GOT3 (cell line): ENCODE measurements at places on chromosomes 11 and 22.

DNA sequence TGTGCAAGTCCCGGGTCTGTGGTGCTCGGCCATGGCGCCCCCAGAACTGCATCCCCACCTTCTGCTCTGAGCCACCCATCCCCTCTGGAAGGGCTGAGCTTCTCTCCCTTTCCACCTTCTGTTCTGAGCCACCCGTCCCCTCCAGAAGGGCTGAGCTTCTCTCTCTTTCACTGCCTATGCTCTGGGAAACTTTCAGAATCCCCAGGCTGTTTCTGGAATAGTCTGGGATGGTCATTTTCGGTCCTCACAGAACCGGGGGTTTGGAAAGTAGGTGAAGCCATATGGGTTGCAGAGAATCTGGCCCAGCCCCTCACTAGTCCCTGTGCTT lies 3.4 kb upstream of the BID start:
- DNase-seq: no peak

GRCh38 chr22:16957781-16958180 lies 50.2 kb downstream of the GAB4 start:
- DNase-seq: no peak

DNA sequence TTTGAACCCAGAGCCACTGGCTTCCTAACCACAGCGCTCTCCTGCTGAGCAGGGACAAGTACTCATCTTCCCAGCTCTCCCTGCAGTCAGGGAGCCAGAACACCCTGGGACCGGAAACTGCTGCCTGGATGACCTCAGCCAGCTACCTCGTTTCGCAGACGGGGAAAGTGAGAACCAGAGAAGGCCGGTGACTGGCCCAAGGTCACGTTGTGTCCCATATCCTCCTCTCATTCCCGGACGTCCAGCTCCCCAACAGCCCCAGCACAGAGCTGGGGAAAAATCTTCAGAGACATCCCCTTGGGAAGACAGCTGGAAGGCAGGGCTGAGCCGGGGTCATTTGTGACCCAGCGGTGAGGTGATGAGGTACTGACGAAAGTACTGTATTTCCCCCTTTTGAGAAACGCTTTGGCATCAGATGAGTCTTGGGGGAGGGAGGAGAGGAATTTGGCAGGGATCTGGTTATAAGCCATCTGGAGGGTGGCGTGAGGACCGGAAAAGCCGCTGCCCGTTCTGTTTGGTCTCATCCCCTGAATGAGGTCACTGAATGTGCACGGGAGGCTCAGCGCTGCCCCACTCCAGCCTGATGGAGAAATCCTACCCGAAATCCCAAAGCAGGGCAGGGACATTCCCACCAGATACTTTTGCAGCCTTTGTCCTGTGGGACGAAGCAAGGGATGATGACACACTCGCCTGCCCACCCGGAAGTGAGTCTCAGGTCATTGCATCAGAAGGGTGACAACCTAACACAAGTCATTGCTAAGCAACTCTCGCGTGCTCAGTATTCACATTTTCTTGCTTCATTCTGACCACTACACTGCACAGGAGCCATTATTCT lies 41.1 kb downstream of the LIF start:
- DNase-seq: peak; percentile 85

DNA sequence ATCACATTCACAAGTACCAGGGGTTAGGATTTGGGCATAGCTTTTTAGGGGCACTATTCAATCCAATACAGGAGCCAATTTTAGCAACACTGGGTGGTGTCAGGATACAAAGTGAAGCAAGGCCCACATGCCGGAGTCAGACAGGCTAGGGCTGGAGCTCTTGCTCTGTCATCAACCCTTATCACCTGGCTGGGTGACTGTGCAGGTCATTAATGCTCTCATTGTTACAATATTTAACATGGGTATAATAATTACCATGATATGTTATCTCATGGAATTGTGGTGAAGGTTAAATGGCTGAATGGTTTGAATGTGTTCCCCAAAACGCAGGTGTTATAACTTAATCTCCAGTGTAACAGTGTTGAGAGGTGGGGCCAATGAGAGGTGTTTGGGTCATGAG lies 143.3 kb upstream of the THY1 start:
- DNase-seq: no peak

GRCh38 chr11:83054904-83055380 lies 16.8 kb downstream of the RAB30 start:
- no peak for DNase-seq

GRCh38 chr11:14414470-14415461 lies 55.8 kb upstream of the RRAS2 start:
- no peak for DNase-seq

DNA sequence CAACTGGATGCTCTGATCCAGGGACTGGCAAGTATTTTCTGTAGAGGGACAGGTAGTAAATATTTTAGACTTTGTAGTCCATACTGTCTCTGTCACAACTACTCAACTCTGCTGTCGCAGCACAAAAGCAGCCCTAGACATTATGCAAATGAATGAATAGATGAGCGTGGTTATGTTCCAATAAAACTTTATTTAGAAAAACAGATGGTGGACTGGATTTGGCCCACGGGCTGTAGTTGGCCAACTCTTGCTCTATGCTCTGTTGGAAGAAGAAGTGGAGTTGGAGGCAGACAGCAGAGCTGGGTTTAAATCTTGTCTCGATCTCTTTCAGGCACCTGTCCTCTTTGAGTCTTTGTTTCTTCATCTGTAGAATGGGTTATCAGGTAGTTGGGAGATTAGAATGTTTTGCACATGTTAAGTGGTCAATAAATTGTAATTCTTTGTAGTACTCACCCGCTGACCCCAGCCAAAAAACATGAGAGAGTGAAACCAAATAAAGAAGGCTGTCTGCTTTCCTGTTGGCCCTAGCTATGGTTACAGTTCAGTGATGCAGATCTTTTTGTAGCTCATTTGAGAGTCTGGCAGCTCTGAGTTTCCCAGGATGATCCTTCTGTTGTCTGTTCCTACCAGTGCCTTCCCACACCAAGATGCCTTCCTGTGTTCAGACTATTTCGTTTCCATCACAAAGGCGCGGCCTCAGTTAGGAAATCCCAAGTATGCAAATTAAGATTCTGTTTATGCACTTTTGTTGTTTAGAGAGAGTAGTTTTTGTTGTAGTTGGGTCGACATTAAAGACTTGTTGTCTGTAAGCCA lies 198.1 kb upstream of the SEZ6L start:
- DNase-seq: no peak

DNA sequence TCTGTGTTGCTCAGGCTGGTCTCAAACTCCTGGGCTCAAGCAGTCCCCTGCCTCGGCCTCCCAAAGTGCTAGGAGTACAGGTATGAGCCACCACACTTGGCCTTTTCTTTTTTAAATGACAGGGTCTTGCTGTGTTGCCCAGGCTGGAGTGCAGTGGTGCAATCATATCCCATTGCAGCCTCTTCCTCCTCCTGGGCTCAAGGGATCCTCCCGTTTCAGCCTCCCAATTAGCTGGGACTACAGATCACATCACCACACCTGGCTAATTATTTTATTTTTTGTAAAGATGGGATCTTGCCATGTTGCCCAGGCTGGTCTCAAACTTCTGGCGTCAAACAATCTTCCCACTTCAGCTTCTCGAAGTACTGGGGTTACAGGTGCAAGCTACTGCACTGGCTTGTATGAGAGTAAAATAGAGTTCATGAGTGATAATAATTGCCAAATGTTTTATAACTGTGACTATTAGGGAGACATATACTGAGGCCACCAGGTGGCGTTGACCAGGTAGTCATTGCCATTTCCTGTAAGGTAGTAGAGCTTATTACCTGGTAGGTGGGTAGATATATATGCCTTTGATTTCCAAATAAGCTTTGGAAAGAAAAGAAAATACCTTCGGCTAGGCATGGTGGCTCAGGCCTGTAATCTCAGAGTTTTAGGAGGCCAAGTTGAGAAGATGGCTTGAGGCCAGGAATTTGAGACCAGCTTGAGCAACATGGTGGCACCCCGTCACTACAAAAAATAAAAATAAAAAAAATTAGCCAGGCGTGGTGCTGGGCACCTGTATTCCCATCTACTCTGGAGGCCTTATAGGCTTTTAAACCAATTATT lies 5.4 kb downstream of the FDX1 start:
- DNase-seq: no peak

DNA sequence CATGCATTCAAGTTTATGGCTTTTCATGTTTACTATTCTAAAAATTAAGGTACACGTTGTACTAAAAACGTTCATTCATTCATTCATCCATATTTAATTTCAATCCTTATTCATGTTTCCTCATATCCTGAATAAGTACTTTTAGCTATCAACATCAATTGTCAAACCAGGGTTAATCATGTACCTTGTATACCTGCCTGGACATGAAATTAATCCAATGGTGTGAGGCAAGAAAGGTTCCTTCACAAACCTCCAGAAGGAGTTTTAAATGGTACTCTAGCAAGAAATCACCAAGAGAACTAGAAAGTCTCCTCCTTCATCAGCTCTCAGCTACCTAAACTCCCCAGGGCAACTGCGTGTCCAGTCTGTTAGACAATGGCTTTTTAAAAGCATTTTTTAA lies 33.4 kb downstream of the TMEM123 start:
- no peak for DNase-seq

DNA sequence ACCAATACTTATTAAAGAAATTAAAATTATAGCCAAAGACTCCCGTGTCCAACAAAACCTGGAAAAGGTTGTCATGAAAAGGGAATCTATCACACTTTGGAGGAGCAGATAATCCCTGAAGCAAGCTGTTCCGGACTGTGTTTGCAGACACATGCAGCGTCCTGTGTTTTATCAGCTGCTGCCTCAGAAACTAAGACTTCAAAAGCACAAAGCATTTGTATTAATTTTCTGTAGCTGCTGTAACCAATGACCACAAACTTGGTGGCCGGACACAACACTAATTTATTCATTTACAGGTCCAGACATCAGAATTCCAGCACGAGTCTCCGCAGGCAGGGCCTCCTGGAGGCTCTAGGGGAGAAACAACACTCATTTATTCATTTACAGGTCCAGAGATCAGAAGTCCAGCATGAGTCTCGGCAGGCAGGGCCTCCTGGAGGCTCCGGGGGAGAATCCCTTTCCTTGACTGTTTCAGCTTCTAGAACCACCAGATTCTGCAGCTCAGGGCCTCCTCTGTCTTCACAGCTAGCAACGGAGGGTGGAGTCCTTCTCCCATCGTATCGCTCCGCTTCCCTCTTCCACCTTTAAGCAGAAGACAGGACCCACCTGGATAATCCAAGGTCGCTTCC lies 465.3 kb downstream of the BRD1 start:
- DNase-seq: no peak

DNA sequence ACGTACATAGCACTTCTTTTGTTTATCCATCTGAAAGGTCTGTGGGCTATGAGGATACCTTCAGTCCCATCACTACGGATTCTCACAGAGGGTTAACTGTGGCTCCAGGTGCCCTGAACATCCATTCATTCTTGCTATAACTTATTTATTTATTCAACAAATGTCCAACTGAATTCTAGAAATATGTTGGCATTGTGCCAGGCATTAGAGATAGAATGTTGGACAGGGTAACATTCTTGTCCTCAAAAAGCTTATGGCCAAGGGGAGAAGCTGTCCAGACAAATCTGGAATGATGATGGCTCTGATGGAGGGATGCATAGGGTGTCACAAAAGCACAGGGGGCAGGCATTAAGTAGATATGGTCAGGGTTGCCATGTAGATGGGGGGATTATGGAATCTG lies 8.4 kb downstream of the OLFML1 start:
- no peak for DNase-seq

- DNase-seq: no peak
Measured at GRCh38 chr11:43989162-43989981, 46.9 kb downstream of the C11orf96 start.

DNA sequence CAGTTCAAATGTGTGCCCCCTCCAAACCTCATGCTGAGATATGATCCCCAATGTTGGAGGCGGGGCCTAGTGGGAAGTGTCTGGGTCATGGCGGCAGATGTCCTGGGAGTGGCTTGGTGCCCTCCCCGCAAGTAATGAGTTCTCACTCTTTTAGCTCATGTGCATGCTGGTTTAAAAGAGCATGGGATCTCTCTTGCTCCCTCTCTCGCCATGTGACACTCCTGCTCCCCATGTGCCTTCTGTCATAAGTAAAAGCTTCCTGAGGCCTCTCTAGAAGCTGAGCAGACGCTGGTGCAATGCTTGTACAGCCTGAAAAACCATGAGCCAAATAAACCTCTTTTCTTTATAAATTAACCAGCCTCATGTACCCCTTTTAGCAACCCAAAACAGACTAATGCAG lies 98.8 kb downstream of the SGSM3 start:
- DNase-seq: no peak

DNA sequence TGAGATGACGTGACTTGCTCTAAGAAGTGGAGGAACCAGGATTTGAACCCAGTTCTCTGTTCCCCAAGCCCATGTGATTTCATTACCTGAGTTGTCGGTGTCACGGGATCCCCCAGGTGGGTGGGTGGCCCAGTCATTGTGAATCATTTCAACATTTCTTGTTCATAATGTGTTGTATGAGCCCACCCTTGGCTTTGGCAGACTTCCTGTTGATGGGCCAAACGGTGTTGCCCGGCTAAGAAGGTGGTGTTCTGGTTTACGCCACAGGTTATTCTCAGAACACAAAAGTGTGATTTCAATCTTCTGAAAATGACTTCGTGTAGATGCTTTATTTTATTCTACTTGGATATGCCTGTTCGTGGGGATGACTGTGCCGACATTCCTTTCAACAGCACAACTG lies 21.6 kb upstream of the ST14 start:
- no peak for DNase-seq

DNA sequence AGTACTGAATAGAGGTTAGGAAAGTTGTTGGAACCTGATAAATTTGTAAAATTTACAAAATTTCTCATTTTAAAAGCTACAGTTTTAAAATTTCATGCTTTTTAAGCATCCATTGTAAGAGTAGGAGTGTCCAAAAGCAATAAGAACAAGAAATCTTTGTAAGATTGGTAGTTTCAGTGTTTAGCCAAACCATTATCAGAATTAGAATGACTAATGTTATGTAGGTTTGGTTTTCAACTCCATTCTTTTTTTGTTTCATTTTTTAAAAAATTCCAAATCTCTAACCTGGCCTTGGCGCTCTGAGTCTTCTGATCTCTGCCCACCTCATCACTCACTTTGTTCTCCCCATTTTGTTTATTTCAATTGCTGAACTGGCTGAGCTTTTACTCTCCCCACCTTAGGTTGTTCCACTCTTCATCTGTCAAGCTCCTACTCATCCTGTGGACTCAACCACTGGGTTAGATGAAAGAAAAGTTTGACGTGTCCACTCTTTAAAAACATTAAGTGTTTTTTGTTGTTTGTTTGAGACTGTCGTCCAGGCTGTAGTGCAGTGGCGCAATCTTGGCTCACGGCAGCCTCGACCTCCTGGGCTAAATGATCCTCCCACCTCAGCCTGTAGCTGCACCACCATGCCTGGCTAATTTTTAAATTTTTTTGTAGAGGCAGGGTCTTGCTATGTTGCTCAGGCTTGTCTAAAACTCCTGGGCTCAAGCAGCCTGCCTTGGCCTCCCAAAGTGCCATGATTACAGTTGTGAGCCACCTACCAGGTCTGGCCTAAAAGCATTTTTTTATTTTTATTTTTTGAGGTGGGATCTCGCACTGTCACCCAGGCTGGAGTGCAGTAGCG lies 14.0 kb downstream of the EP300 start:
- DNase-seq: no peak
